ENCODE measurements at places on chromosomes 11 and 22. TPM values are rescaled to one million over a fixed set of nuclear protein-coding genes. Genes with fewer than 3 reads are reported as not detected.

OR52I2 gene
- not detected for total RNA-seq

DNA sequence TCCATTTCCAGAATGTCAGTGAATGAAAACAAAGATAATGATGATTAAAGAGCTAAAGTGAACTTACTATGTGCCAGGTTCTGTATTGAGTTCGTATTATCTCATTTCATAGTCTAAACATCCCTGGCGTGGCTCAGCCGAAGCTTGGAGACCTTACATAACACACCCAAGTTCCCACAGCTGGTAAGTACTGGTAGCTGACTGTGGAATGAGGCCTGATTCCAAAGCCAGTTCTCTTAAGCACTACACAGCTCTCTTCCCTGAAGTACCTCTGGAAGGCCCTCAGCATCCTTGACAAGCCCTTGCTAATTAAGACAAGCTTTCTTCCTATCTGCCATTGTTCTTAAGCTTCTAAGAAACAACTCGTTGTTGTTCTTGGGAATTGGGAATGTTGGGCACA lies 28.6 kb upstream of the NCAM1 start:
- DNase-seq, result peak; percentile 55

BTBD18 gene
- not detected for total RNA-seq

- no peak for DNase-seq
Measured at GRCh38 chr22:48181263-48181955, 1419.0 kb downstream of the TBC1D22A start.

DNA sequence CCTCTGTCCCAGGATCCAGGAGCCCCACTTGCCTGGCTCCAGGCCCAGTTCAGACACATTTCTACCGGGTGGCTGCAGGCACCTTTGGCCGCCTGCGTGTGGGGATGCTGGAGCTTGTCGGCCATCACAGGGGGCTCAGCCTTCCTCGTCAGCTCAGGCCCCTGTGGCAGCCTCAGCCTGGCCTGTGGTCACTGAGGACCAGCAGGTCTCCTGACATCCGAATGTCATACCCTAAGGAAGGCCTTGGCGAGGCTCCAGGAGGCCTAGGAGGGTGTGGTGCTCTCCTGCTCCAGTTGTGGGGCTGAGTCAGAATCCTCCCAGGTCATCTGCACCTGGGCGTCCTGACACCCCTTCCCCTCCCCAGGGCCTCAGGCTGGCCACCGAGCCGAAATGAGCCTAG lies 14.9 kb upstream of the SOX10 start:
- no peak for DNase-seq

DNA sequence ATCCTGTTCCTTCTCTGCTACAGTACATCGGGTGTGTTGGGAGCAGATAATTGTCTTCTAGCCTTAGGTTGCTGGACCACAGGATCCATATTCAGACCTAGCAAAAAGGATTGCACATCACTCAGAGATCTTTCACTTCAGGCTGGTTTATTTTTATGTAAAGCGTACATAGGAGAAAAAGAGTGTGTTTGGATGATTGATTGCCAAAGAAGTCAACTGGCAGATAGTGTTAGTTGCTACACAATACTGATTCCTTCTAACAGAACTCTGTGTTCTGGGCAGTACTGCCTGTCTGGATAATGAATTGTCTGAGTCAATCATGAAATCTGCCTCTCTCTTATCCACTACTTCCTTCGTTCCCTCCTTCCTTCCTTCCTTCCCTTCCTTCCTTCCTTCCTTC lies 31.0 kb upstream of the PGM2L1 start:
- DNase-seq, result no peak

DNA sequence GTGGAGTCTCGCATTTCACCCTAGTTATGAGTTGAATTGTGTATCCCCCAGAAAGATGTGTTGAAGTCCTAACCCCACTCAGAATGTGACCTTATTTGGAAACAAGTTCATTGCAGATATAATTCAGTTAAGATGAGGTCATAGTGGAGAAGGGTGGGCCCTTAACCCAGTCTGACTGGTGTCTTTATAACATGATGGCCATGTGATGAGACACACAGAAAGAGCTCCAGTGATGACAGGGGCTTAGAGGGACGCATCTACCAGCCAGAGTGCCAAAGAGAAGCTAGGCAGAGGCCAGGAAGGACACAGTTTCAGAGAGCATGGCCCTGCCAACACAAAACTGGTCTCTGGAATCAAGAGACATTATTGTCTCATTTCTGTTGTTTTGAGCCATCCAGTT lies 50.3 kb downstream of the LARGE1 start:
- no peak for DNase-seq

- DNase-seq, result no peak
Measured at GRCh38 chr22:46021577-46021976, 44.6 kb upstream of the WNT7B start.

DNA sequence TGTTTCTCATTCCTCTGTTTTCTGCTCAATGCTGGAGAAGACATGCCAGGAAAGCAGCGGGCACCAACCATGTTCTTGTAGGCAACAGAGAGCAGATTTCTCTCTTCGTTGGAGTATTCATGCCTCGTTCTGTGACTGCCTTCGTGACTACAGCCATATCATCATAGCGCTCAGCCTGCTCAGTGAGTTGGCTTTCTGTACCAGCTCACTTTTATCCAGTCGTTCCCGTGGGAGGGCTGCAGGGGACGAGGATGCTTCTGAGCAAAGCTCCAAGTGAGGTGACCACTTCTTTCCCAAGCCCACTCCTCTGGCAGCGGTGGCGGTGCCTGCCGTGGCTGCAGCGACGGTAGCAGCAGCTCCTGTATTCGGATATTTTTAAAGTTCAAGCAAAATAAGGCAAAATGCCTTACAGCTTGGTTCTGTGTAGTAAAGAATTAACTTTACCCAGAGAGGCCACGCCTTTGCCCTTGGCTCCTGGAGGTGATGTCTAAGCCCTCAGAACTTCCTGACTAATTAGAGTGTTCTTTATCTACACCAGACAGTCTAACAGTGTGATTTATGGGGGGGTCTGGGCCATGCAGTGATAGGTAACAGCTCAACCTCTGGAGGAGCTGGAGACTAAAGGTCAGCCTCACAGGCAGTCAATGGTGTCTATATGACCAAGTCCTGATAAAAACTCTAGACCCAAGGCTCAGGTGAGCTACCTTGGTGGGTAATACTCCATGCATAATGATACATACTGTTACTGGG lies 35.3 kb downstream of the LDHAL6A start:
- DNase-seq, result no peak

TUB gene
- total RNA-seq, result 25.8 TPM
